ENCODE measurements at places on chromosomes 3 and 15.
A peak's percentile ranks its signal among the peaks of the same experiment; 100 is the strongest.

- DNase-seq = no peak
Observed at GRCh38 chr3:139123377-139124095, 78.8 kb upstream of the PRR23C start.

DNA sequence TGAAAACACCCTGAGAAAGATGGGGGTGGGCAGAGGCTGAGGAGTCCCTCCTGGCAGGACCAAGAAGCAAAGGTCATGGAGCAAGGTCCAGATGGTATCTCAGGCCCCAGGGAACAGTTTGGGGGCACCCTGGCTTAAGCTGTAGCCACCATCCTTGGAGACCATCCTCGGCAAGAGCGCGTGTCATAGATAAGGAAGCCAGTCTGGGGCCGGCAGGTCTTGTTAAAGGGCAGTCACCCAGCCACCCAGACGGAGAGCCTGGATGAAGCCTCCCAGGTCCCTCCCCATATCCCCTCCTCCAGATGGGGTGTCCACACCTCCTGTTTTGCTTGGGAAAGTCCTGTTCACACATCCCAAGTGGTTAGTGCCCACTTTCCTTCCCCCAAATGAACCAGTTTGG is 191.1 kb downstream of the KLF13 start:
- DNase-seq = no peak

DNA sequence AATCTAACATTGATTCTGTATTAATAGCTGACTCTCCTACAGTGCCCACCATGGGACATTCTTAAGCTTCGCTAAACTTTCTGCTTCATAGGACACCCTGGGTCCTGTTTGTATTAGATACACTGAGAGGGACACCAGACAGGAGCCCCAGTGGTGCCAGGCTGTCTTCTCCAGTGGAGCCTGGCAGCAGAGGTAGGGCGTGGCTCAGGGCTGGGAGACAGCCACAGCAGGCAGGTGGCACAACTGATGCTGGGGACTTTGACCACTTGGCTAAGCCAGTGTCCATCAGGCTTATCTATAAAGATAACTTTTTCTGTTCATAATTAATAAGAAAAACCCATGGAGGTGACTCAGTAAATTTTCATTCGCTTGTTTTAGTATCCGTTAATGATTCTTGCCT is 21.8 kb downstream of the NIPA1 start:
- DNase-seq = no peak

- no peak for DNase-seq
Observed at GRCh38 chr3:84965141-84965540, 6.4 kb downstream of the CADM2 start.

DNA sequence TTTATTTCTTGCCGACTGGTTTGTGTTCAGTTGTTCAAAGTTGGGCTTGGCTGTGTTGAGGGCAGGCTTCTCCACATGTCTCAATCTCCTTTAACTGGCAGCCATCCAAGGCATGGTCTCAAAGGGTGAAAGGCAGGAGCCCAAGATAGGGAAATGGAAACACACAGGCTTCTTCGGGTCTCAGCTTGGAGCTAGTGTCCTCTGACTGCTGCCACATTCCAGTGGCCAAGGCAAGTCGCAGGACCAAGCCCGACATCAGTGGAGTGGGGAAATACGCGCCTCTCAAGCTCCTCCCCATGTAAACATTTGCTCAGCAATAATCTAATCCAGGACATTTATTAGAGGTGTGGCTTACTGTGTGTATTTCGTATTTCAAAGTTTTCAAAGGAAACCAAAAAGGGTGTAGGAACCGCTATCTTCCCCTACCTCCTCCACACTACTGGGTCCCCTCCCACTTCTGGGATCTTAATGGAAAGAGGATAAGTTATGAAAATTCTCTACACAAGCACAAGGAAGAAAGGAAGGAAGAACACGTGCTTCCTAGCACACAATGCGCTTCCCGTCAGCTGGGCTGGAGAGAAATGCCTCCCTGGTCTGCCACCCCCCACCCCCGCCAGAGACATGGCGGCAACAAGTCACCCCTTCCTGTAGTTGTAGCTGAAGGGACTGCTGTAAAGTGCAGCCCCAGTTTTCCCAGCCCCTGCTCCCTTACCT is 181.7 kb downstream of the FAM43A start:
- no peak for DNase-seq

DNA sequence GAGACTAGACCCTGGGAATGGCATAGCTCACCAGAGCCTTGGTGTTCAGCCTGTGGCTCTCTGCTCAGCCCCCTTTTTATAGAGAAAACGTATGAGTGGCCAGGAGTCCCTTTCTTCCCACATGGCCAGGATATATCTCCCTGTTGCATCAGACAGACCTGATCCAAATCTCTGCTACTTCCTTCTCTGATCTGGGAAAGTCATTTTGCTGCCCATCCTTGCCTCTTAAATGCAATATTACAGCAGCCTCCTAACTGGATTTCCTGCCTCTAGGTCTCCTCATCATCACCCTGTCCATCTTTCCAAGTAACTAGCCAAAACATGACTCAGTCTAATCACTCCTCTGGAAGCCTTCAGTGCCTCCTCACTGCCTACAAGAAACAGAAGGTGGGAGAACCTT is 42.9 kb downstream of the CTDSPL start:
- no peak for DNase-seq

- no peak for DNase-seq
Observed at GRCh38 chr15:34301058-34301457, 36.5 kb downstream of the SLC12A6 start.

DNA sequence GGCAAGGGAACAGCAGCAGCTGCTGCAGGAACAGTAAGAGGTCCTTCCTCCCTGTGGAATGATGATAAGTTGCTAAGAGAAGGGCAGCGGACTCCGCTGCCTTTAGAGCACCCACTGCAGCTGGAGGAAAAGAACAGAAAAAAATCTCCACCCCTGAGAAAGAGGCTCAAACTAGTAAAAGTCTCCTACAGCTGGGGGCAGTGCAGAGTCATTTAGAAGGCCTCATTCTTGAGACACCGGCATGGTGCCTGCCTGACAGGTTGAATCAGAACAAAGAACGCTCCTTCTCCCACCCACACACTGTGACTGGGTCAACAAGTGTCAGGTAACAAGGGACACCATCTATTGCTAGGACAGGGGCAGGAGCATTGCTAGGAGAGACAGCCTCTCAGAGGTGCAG is 188.4 kb downstream of the ABHD5 start:
- peak; percentile 2 for DNase-seq

GRCh38 chr3:16512435-16513140 is 911 bp downstream of the RFTN1 start:
- DNase-seq = peak; percentile 71

- DNase-seq = no peak
Observed at GRCh38 chr3:18812316-18812715, 336.0 kb upstream of the KCNH8 start.

DNA sequence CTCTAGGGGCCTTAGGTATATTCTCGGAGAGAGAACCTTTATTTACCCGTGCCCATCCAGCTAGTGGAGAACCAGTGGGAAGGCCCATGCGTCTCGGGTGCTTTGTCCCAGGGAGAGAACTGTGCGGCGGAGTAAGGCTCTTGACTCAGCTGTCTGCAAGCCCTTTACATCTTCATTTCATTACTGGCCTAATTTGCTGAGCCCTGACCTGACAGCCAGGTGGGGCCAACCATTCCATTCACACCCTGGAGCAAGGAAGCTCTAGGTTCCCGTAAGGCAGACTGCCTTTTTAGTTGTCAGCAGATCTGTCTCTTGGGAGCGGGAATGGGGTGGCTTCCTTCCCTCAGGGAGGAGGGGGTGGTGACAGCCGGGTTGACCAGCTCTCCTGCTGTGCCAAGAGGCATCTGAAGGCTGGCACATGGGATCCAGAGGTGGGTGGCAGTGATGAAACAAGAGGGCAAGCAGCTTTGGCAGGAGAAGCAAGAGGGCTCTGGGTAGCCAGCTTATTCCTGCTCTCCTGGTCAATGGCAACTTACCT is 36.4 kb downstream of the SV2B start:
- no peak for DNase-seq

GRCh38 chr15:74754593-74755215 is 6.1 kb downstream of the CYP1A2 start:
- DNase-seq = no peak

DNA sequence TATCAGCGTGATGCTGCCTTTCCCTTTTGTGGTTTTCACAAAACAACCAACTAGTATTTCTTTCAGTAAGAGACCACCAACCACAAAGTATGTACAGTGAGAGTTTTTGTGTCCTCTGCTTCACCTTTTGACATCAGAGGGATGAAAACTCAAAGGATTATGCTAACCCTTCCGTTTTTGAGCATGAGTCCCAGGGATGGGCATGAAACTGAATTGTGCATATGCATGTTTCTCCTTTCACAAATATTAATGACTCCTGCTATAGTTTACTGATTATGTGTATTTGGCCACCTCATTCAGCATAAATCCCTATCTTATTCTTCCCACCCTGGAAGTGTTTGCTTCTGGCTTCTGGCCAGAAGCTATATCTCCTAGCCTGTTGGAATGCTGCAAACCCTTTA is 59.2 kb downstream of the RSRC1 start:
- DNase-seq = no peak

DNA sequence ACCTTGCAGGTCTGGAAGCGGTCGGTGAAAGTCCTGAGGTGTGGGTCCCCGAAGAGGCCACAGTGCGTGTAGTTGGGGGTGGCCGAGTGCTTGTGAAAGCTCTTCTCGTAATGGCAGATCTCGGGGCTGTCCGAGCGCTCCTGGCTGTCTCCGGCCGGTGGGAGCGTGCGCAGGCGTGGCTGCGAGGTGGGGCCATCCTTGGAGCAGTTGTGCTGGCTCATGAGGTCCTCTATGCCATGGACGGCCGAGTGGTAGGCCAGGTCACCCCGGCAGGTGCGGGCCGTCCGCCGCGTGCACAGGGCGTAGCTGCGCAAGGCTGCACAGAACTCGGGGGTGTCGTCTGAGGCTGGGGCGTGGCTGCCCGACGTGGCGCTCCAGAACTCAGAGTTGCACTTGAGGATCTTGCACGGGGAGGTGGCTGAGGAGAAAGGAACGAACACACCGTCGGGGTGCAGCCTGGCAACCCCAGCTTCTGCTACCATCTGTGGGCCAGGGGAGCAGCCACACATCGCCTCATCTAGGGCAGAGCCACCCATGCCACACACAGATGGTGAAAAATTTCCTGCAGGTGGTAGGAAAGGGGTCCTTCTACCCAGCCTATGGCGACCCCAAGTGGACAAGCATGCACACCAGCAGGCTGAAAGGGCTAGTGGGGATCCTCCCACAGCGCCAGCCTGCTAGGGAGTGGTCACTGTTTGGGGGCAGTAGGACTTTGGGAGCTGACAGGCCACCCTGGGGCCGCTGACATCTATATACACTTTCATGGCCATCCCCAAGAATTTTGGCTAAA is 36.7 kb downstream of the RGMA start:
- DNase-seq = peak; percentile 12

DNA sequence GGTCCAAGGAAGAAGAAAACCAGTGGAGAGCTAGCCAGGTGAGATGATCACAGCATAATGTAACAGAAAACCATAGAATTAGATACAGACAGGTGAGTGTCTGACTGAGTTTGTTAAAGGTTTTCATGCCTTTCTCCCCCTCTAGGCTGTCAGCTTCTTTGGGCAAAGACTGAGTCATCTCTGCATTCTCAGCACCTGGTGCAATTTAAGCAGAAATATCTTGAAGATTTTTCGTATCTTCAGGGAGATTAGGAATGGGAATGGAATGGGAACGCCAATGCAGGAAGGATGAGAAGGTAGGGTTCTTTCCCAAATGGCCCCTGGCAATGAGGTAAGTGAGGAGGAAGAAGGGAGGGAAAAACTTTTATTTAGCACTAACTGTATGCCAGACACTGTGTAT is 122.0 kb upstream of the SLC7A14 start:
- no peak for DNase-seq

DNA sequence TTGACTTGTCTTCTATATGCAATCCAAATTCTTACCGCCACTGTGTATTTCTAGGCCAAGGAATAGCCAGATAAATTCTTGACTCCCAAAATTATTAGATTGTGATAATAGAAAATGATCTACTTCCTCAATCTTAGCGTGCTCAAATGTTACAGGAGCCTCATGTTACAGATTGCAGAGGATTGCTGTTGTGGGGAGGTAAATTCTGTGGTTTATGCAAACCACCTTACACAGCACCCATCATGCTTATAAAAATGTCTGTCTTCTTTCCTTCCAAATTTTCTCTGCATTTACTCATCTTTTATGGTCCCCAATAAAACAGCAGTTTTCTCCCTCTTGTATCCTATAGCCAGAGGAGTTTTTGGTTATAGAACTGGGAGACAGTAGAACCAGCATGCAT is 420.2 kb upstream of the ROBO1 start:
- DNase-seq = no peak

DNA sequence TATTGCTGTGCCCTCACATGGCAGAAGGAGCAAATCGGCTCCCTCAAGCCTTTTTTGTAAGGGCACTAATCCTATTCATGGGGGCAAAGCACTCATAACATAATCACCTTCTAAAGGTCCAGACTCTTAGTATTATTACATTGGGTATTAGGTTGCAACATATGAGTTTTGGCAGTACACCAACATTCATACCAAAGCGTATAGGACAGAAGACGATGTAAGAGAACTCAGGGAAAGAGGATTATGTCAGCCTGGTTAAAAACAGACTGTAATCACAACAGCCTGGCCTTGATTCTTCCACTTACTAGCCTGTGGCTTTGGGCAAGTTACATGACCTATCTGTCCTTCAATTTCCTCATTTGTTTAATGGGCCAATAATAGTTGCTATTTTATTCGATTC is 828.5 kb upstream of the NECTIN3 start:
- DNase-seq = no peak

- no peak for DNase-seq
Observed at GRCh38 chr3:147368561-147369221, 37.7 kb downstream of the ZIC4 start.

GRCh38 chr15:51403946-51404695 is 62.7 kb downstream of the GLDN start:
- DNase-seq = no peak

GRCh38 chr3:194373899-194374298 is 4.4 kb upstream of the LRRC15 start:
- no peak for DNase-seq

DNA sequence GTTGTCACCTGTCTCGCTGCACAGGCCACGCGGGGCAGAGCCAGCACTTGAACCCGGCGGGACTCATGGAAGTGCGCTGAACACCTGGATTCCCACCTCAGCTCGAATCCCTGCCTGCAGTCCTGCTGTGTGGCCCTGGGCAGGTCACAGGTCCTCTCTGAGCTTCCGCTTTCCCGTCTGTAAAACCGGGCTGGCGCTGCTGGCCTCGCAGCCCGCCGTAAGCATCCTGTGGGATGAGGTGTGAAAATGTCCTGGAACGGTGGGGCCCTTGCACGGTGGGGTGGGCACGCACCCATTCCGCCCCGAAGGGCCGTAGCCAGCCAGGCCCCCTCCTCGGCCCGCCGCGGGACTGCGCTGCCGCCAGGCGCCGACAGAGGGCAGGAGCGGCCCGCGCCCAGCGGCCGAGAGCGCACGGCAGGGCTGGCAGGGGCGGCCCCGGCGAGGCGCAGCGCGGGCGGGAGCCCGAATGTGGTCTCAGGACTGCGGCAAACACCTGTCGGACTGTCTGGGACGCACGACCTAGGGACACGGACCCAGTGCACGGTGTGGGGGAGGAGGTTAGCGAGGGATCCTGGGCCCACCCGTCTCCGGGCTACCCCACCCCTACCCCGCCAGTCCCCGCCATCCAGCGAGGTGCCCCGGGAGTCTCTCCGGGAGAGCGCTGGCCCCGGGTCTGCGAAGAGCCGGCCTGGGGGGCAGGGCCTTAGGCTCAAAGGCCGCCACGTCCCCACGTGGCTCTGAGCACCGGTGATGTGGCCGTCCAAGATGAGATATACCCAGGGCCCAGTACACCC is 40.4 kb downstream of the DNAJB8 start:
- peak; percentile 59 for DNase-seq

- DNase-seq = no peak
Observed at GRCh38 chr3:3783696-3784095, 15.5 kb upstream of the LRRN1 start.

GRCh38 chr15:90114451-90114901 is 12.2 kb upstream of the IDH2 start:
- DNase-seq = no peak

Measured in activated CD4-positive, alpha-beta T cell treated with anti-CD3 and anti-CD28 coated beads, Interleukin-10, Interleukin-2, amounts not matched to agents 100 ng/mL and 50 ng/mL, durations not matched to agents 16 hours and 8 hours (primary cell).